Glutamatergic neuron (in vitro differentiated cells): ENCODE measurements at places on chromosomes 6 and 20. TPM values are rescaled to one million over a fixed set of nuclear protein-coding genes. Genes with fewer than 3 reads are reported as not detected.

GRCh38 chr6:36129941-36130666 is at the start of gene MAPK13:
Gene MAPK13, plus strand, starts transcription at chr6:36130513. Its CDS starts 70 bp downstream, at chr6:36130583.
- DNase-seq: no peak

DNA sequence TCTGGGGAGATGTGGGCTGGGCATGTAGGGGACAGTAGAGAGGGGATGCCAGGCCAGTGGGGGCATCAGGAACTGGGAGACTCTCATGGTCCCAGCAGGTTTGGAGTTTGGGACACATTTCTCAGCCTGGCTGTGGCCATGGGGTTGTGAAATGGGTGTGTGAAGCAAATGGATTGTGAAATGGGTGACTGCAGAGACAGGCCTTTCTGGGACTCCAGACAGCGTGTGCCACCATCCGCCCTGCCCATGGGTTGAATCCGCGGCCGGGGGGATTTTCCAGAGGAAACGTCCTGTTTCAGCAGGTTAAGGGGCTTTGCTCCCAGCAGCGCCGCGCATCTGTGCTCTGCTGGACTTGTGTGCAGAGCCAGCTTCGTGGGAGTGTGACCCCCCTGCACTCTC is 3.7 kb upstream of the PMEPA1 start:
- DNase-seq: no peak

- no peak for DNase-seq
Observed at GRCh38 chr6:145863366-145863765, 48.8 kb upstream of the FBXO30 start.

DNA sequence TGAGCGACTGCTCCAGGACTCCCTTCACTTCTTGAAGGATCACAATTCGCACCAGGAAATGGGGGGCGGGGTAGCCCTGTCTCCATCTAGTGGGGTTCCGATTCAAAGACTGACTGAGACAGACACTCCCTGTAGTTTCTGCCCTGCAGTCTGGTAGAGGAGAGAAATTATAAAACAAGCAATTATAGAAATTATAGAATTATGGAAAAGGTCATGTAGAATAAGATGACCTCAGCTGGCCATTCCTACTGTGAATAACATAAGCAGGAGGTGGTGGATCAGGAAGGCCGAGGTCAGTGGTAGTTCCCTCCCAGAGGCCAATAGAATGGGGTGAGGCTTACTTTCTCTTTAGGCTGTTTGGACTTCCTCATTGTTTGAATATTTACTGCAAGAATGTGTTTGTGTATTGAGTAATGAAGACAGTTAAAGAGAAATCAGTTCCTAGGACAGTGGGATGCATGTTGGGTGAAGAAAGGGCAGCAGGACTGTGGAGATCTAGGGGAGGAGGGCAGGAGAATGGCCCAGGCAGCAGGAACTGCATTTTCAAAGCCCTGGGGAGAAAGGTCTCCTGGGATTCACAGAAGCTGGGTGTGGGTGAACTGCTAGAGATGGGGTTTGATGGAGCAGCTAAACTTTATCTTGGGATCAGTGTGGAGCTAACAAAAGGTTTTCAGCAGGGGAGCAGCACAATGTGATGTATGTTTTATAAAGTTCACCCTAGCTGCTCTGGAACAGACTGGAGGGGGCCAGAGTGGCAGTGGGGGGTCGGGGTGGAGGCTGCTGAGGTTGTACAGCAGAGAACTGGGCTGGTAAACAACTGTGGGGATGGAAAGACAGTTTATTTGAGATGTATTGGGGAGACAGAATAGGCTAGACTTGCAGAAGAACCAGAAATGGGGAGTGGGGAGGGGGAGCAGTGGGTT is 2.1 kb downstream of the ZNF341 start:
- no peak for DNase-seq

- DNase-seq: no peak
Observed at GRCh38 chr20:47524015-47524784, 22.5 kb downstream of the NCOA3 start.

- no peak for DNase-seq
Observed at GRCh38 chr6:34610819-34611477, 54.8 kb upstream of the SPDEF start.

- DNase-seq: no peak
Observed at GRCh38 chr6:107704347-107705013, 119.6 kb downstream of the SCML4 start.

- DNase-seq: no peak
Observed at GRCh38 chr6:117718895-117719294, 43.6 kb downstream of the NUS1 start.

DNA sequence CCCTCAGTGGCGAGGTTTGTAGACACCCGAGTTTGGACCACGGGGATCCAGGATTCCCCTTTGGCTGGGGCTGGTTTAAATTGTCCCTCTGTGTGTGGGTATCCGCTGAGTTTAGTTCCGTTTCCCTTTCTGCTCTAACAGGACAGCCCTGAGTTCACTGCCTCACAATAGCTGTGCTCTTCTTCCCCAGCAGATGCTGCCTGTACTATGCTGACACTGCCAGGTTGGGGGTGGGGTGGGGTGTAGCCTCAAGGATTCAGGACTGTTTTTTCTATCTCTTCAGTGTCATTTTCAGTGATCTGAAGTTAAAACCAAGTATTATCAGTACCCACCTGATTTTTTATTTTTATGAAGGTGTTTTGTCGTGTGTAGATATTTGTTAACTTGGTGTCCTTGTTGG is 655.0 kb downstream of the COL12A1 start:
- DNase-seq: no peak

- no peak for DNase-seq
Observed at GRCh38 chr20:46400828-46401477, 5.5 kb downstream of the ELMO2 start.

SLC35F1 gene
- 22.4 TPM for total RNA-seq

BPI gene
- total RNA-seq: not detected

MOG gene
- total RNA-seq: not detected

IL17A gene
- total RNA-seq: not detected

GRM1 gene
- 0.17 TPM for total RNA-seq

PSORS1C2 gene
- total RNA-seq: 0.49 TPM

FOXA2 gene
- not detected for total RNA-seq
